Stimulated activated CD4-positive, alpha-beta T cell treated with anti-CD3 and anti-CD28 coated beads, Interleukin-12 subunit alpha, Interleukin-12 subunit beta, amount 100 ng/mL, for 48 hours (primary cell): ENCODE measurements at places on chromosomes 7 and 10.

- no peak for DNase-seq
Observed at GRCh38 chr7:105365541-105366534, 22.9 kb downstream of the SRPK2 start.

GRCh38 chr10:13920031-13920430 lies 333.3 kb downstream of the PRPF18 start:
- no peak for DNase-seq

- no peak for DNase-seq
Observed at GRCh38 chr7:137591421-137591837, 247.9 kb upstream of the PTN start.

DNA sequence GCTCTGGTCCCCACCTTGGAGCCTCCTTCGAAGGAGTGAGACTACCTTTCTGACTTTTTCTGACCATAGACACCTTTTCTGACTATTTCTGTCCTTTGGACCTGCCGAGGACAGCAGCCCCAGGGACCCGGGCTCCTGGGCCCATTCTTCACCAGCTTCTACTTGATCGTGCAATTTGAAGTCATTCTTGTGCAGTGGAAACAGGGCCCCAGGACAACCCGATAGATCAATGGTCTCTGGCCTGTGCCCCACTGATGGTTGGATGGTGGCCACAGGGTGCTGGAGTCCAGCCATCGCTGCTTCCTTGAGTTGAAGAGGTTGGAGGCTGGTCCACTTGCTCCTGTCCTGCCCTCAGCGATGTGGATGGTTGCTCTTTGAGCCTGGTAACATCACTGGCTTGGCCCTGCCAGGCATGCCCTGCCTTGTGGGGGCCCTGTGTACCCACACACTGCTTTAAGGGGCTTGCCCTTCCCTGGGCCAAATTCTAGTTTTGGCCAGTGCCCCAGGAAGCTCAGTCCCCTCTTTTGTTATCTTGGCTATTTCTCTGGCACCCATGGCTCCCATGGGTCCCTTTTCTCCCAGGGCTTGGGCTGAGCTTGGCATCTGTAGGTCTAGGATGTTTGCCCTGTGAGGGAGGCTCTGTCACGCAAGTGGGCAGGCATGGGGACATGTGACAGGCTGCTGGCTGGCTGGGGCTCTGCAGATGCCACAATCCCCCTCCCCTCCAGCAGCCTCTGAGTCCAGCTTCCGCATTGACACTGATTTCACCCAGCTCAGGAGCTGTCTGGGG lies 375.6 kb upstream of the NUPR2 start:
- no peak for DNase-seq

DNA sequence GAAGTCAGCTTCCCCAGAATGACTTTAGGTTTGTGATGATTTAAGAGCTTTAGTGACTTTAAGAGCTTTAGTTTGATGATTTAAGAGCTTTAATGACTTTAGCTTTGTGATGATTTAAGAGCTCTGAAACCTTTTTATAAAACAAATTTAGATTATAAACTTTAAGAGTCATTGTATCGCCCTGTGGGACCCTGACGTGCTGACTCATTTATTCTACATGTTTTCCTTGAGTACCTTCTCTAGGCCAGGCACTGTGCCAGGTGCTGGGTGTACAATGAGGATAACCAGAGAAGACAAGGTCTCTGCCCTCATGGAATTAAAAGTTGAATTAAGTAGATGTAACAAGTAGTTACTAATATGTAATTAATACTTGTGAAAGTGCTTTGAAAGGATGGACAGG lies 45.4 kb downstream of the CNNM1 start:
- no peak for DNase-seq

DNA sequence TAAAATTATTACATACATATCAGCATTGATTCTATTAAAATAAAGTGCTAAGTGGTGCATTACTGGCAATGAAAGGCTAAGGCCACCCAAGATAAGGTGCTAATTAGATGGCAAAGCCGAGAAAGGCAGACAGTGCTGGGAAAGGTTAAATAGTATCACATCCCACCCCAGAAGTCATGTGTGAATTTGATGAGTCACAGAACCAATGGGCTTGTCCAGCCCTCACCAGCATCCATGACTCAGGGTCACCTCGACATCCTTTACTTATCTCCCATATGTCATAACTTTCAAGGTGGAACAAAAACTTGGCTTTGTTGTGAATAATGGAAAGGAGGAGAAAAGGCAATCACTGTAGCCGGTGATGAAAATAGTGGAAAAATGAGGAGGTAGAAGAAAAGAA lies 459.1 kb downstream of the PLXNA4 start:
- no peak for DNase-seq

- no peak for DNase-seq
Observed at GRCh38 chr10:12974491-12975199, 26.9 kb downstream of the CCDC3 start.

GRCh38 chr10:70573599-70574506 lies 28.7 kb downstream of the PRF1 start:
- DNase-seq: no peak

- DNase-seq: no peak
Observed at GRCh38 chr7:95104739-95105138, 197.3 kb downstream of the PPP1R9A start.

DNA sequence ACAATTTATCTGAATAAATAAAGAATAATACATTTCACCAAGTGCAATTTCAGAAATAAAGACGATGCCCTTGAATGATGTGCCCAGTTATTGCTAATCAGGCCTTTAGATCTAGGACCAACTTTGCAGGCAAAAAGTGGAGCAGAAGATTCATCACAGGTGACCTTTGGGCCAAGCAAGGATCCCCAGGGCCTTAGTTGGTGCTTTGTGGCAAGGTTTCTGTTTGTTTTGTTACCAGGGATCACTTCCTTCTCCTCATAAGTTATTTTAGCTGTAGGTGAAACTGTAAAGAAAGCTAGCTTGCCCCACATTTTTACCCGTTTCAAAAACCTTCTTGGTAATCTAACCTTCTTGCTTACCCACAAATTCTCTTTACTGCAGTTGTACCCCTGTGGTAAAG lies 323.2 kb downstream of the NEBL start:
- DNase-seq: no peak

DNA sequence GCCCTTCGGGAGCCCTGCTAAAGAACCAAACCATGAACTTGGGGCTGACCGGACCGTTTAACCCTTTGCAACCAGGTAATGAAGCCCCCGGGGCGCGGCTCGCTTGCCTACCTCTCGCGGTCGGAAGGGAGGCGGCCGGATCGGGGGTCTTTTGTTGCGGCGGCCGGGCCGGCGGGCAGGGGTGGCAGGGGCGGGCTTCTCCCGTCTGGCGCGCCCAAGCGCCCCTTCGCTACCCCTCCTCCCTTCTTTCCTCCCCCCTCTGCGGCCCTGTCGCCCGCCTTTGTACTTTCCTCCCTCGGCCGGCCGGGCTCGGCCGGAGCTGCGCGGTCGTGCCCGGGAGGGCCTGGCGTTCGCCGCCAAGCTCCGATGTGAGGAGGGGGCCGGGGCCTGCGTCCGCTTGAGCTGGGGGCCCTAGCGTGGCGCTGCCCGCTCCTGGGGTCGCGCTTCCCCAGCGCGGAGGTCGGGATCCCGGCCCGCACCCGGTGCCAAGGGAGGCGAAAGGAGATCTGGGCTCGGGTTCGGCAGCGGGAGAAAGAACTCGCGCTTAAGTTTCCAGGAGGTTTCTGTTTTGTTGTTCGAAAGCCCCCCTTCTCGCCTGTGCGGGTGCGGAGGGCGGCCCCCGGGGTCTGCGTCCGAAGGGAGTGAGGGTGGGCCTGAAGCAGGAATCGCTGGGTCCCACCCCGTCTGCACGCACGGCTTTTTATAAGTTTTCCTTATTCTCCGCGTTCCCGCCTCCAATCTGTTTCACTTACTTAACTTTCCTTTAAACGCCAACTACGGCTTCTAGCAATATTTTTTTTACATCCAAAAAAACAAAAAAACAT lies 436.8 kb upstream of the GALNT17 start:
- DNase-seq: no peak

- no peak for DNase-seq
Observed at GRCh38 chr10:133262696-133263095, 14.0 kb downstream of the ADAM8 start.

- DNase-seq: no peak
Observed at GRCh38 chr7:129427526-129428045, 6.6 kb upstream of the STRIP2 start.

- no peak for DNase-seq
Observed at GRCh38 chr10:52256832-52257691, 57.0 kb upstream of the DKK1 start.

DNA sequence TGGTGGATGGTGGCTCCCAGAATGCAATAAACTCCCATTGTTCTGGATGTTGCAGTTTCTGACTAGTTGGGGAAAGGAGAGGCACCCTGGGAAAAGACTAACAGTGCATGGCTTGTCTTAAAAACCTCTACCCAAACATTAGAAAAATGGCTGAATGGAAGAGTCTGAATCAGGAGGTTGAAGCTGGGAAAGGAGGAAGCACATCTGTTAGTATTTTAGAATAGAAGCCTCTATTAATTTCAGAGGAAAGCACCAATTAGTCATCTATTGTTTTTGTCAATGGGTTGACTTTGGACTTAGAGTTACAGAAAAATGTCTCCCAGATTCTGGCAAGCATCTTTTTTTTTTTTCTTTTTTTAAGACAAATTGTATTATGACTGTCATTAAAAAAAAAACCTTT lies 56.1 kb upstream of the ELMO1 start:
- no peak for DNase-seq

DNA sequence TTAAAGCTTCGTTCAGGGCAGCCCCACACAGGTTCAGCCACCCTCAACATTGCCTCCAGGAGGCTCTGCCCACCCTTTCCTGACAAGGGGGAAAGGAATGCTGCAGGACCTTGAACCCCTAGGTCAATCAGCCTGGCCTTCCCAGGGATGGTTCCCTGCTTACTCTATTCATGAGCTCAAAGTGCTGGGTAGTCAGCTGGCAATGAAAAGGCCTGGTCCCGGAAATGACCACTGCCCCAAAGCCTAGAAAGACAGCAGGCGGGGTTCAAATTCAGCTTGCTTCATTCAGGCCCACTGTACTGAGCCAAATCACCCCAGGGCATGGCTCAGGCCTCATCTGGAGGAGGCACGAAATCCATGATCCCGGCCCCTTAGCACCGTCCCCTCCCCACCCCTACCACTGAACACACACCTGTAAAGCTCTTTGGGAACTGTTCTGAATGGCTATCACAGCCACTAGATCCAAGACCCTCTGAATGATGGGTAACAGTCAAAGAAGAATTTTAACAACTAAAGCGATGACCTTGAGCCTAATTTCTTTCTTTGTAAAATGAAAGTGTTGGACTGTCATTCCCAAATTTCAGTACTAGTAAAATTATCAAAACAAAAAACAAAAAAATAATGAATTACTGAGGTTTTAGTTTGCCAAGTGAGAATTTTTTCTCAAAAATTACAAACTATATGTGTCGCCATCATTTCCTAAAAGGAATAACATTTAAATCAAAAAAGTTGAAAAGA lies 1.0 kb downstream of the URGCP start:
- no peak for DNase-seq

DNA sequence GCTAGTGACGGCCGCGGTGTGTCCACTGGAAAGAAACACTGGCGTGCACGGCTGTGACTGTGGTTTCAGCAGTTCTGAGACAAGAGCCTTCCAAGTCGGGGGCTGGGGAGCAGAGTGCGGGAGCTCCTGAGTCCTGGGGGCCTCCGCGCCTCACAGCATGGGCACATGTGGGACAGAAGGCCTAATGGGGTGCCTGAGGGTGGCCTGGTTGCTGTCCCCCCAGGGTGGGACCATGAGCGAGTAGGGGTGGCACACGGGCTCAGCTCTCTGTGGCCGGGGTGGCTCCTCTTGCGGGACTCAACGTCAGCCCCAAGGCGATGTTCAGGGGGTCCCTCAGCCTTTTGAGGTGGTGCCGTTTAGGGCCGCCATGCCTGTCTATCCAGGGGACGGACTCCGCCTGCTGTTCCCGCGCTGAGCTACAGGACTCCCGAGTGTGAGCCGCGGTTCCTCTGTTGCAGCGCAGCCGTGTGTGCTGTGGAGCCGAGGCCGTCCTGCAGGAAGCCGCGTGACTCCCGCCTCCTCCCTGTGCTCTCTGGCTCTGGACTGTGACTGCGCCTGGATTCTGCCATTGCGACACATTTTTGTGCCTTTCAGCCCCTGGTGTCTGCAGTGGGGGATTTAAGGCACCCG lies 23.5 kb upstream of the CHST12 start:
- no peak for DNase-seq

DNA sequence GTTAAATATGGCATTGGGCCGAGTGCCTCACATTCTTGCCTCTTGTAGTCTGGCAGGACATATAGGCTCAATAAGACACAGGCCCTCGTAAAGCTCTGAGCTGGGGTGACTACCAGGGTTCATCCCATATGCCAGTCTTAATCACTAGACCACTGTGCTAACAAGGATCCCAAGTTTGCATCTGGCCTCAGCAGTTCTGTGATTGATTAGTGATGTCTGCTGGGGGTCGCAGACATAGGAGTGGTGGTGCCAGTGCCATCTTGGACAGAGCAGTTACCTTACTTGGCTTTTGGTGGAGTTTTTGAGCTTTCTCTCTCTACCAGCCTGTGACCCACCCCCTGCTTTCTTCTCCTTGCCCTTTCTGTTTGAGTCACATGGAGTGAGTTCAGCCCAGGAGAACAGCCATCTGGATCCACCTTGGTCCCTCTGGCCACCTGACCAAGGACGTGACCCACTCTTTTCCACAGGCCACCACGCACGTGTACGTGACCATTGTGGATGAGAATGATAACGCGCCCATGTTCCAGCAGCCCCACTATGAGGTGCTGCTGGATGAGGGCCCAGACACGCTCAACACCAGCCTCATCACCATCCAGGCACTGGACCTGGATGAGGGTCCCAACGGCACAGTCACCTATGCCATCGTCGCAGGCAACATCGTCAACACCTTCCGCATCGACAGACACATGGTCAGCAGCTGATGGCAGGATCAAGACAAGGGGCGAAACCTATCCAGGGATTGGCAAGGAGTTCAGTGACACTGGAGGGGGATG lies 4.1 kb upstream of the VSIR start:
- no peak for DNase-seq

DNA sequence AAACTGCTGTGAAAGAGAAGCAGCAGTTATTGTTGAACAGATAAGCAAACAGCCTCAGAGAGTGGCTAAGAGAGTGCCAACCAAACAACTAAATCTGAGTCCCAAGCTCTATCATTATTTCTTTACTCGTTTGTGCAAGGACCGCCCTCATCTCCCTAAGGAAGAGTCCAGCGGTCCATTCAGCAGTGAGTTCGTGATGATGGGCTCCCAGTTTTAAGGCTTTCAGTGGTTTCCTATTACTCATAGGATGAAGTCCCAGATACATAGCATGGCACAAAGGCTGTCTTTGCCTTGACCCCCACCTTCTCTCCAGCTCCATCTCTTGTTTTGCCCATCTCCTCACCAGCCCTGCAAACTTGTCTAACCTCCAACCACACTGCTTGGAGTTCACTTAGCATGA lies 24.3 kb upstream of the PDE1C start:
- no peak for DNase-seq
